Kidney tubule cell (primary cell): ENCODE measurements at places on chromosomes 12 and 14.

- no peak for DNase-seq
These were observed 3.7 kb downstream of the CLEC4A start for GRCh38 chr12:8127138-8127537.

- DNase-seq, result no peak
These were observed 20.2 kb upstream of the CHGA start for GRCh38 chr14:92902726-92903125.

DNA sequence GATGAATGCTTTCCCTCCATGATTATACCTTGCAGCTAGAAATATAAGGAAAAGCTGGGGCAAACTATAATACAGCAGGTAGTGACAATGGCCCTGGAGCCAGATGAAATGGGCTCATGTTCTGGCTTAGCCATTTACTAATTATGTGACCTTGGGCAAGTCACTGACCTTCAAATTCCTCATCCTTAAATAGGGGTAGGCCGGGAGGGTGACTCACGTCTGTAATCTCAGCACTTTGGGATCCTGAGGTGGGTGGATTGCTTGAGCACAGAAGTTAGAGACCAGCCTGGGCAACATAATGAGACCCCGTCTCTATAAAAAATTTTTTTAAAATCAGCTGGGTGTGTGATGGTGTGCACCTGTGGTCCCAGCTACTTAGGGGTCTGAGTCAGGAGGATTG lies 155.4 kb downstream of the C12orf75 start:
- DNase-seq, result peak; percentile 36

DNA sequence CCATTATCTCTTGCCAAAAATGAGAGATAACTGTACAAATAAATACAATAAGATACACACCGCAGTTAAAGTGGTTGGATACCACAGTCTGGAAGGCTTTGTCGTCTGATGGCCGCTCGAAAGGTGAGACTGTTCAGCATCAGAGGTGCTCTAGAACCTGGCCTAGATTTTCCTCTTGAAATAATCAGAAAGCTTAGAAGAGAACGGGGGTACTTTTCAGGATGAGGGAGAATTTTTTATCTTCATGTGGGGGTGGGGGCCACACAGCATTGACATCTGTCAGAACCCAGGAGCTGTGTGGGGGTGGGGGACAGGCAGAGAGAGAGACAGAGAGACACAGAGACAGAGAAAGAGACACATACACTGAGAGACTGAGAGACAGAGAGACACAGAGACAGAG lies 90.5 kb downstream of the GALNT9 start:
- no peak for DNase-seq

DNA sequence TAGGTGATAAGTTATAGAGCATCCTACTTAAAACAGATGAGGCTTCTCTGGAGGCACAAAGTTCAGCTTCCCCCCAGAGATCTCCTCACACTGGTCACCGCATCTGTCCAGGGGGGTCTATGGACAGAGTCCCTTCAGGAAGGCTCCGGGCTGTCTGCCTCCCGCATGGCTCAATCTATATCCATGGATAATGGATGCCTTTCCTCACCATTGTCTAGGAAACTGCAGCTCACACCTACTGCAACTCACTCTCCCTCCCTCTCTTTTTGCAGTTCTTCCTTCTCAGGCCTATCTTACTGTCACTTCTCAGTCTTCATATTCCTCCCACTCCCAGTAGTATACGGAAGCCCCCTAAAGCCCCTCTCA lies 100.6 kb upstream of the BCL2L14 start:
- no peak for DNase-seq

GRCh38 chr14:55572578-55572977 lies 7.4 kb upstream of the KTN1 start:
- DNase-seq, result no peak

- no peak for DNase-seq
These were observed 131.1 kb upstream of the VRK1 start for GRCh38 chr14:96666088-96666487.

DNA sequence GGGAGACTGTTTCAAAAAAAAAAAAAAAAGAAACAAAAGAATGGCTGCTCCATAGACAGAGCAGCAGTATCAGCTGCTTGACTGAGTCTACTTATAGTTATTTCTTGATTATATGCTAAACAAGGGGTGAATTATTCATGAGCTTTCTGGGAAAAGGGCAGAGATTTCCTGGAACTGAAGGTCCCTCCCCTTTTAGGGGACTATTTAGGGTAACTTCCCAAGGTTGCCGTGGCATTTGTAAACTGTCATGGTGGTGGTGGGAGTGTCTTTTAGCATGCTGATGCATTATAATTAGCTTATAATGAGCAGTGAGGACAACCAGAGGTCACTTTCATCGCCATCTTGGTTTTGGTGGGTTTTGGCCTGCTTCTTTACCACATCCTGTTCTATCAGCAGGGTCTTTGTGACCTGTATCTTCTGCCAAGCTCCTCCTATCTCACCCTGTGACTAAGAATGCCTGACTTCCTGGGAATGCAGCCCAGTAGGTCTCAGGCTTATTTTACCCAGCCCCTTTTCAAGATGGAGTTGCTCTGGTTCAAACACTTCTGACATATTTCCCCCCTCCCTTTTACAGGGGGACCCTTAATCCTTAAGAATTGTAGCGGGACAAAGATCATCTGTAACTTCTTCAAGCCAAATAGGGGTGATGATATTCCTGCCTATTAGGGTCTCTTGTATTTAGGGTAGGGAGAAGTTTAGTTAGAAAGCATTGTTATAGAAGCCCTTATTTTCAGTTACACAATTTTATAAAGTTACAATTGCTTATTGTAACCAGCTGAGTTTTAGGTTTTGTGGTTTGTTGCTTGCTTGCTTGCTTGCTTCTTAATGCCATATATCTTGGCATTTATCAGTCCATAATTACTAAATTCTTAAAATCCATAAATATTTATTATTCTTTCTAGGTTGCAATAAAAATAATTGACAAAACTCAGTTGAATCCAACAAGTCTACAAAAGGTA lies 42.5 kb downstream of the MARK3 start:
- DNase-seq, result peak; percentile 75
